Muscle of leg (tissue), 16 donors: ENCODE measurements at places on chromosomes 13 and 19. TPM values are rescaled to one million over a fixed set of nuclear protein-coding genes. Genes with fewer than 3 reads are reported as not detected.

Gene SIGLEC14
- 1.1 TPM for polyA plus RNA-seq

Gene IL12RB1
- 0.29 TPM for polyA plus RNA-seq

Gene FBXL3
- polyA plus RNA-seq, result 34.4 TPM

Gene SLC15A1
- 0.28 TPM for polyA plus RNA-seq

Gene GJA3
- 1.5 TPM for polyA plus RNA-seq

Gene DNM2
- 74.4 TPM for polyA plus RNA-seq

Gene EHD2
- 113 TPM for polyA plus RNA-seq

Gene ZNF749
- polyA plus RNA-seq, result 6.9 TPM

Gene KLK12
- polyA plus RNA-seq, result not detected
